AG04449 (cell line): ENCODE measurements at places on chromosomes 16 and 17.

GRCh38 chr16:2952679-2953078, 11.4 kb upstream of the KREMEN2 start:
- DNase-seq: no peak

- DNase-seq: no peak
Observed at GRCh38 chr16:27318392-27319256, 4.8 kb downstream of the IL4R start.

DNA sequence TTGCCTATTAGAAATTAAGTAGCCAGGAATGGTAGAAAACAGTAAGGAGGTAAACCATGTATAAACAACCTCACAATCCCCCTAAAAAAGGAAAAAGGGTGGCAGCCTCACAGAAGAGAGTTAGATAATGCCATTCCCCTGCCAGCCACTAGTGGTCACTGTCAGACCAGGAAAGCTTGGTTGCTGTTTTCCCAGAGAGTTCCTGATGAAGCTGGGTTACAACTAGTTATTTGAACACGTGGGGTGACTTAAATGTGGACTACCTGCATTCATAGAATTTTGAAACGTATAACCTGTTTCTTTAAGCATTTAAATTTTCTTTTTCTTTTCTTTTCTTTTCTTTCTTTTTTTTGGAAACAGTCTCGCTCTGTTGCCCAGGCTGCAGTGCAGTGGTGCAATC, 5.8 kb downstream of the GPRC5C start:
- no peak for DNase-seq

DNA sequence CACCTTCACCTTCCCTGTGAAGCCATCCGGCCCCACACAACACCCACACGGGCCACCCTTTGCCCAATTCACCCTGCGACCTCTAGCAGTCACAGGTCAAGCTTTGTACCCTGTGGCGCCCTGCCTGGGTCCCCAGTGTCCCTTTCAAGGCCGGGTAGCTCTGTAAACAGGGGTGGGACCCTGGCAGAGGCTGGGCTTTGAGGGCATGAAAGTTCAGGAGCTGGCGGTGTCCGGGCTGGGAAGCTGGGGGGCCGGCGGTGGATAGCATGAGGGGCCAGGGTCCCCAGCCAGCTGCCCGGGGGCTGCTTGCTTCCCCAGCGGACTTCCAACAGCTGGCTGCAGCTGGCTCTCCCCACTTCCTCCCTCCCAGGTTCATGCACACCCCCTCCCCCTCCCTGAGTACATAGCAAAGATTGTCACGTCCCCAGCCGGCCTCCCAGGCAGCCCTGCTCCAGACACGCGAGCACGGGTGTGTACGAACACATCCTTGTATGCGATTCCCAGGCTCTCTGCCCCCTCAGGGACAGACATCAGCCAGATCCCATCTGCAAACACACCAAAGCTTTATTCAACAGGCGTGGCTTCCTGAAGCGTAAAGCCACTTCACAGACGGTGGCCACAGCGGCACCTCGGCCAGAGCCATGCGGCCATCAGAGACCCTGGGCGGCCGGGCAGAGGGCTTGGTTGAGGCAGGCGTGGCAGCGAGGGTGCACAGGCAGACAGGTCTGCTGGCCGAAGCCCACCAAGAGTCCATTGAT, 8.2 kb downstream of the NTHL1 start:
- peak; percentile 73 for DNase-seq

DNA sequence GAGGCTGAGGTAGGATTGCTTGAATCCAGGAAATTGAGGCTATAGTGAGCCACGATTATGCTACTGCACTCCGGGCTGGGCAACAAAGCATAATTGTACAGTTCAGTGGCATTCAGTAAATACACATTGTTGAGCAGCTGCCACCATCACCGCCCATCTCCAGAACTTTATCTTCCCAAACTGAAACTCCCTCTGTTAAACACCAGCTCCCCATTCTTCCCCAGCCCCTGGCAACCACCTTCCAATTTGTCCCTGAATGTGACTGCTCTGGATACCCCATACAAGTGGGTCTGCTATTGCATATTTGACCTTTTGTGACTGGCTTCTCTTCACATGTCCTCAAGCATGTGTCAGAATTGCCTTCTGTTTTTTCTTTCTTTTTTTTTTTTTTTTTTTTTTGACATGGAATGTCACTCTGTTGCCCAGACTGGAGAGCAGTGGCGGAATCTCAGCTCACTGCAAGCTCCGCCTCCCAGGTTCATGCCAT, 2.9 kb downstream of the RPL38 start:
- DNase-seq: no peak

GRCh38 chr16:86227041-86227440, 283.3 kb upstream of the FOXF1 start:
- DNase-seq: no peak

DNA sequence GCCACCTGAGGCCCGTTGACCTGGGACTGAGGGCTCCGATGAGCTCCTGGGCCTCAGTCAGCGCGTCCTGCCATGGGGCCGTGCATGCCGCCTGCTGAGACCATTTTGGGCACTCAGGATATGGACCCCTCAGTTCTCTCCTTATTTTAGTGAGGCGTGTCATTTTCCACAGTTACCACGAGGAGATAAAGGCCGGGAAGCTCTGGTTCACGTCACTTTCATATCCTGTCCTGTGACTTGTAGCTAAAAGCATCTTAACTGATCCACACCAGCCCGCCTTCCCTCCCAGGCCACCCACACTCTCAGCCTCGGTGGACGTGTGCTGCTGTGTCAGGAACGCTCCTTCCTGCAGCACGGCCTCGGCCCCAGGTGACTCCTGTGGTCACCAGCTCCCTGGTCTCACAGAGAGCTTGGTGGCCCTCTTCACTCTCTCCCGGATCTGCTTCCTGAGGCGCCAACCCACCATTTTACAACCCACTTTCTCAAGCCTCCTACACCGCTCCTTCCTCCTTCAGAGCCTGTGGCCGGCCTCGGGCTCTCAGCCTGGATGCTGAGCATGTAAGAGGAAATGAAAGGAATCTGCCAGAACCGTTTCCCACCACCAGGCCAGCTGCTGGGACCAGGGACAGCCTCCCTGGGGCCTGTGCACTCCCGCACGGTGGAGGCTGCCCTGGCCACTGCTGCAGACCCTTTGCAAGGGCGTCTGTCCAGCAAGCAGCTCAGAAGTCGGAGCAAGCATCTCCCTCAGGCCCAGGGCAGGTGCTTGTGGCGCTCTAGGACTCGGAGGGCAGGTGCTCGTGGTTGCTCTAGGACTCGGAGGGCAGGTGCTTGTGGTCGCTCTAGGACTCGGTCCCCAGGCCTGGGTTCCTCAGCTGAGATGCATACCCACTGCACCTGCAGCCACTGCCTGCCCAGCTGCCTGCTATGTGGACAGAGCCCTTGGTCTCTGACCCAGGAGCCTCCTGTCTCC, 23.9 kb upstream of the FASN start:
- no peak for DNase-seq

GRCh38 chr16:74862743-74863244, 88.2 kb upstream of the FA2H start:
- DNase-seq: no peak

GRCh38 chr16:82523815-82524214, 103.0 kb upstream of the CDH13 start:
- DNase-seq: no peak

GRCh38 chr17:61410141-61411010, 10.7 kb downstream of the TBX2 start:
- DNase-seq: no peak

DNA sequence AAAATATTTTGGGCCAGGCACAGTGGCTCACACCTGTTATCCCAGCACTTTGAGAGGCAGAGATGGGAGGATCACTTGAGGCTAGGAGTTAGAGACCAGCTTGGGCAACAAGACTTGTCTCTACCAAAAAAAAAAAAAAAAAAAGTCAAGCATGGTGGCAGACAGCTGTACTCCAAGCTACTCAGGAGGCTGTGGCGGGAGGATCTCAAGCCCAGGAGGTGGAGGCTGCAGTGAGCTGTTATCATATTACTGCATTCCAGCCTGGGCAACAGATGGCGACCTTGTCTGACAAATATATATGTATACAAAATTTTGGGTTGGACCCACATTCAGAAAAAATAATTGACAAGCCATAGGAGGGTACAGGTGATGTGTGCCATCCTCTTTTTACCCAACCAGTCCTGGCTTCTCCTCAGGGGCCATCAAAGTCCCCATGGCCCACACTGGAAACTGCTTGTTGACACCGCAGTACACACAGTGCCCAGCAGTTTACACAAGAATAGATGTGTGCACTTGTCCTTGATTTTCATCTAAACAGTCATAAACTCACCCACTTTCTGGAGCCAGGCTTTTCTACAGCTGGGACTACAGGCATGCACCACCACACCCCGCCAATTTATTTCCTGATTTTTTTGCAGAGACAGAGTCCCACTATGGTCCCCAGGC, 1.7 kb downstream of the CES2 start:
- no peak for DNase-seq

GRCh38 chr17:73791631-73792030, 147.4 kb upstream of the SDK2 start:
- no peak for DNase-seq

GRCh38 chr17:82237083-82237745, 8.4 kb downstream of the SLC16A3 start:
- DNase-seq: no peak

- DNase-seq: no peak
Observed at GRCh38 chr17:57537524-57538410, 207.3 kb downstream of the CCDC182 start.

GRCh38 chr16:23734176-23734893, 20.5 kb upstream of the CHP2 start:
- DNase-seq: no peak

- no peak for DNase-seq
Observed at GRCh38 chr16:15037745-15038144, 18.1 kb downstream of the NTAN1 start.

DNA sequence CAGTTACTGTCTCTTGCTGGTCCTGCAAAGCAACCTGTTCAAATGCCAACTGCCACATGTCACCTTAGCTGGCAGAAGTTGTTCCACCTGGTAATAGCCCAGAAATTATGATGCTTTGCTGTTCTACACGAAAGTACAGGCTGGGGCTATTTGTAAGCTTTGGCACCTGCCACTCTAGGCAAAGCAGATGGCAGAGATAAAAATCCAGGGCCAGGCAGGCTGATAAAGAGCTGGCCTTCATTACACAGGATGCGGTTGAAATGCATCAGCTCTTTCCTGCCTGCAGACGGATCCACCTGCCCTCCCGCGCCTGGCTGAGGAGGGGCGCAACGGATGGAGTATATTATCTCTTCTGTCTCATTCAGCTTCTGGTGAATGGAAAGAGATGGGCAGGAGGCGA, 29.3 kb upstream of the KDM8 start:
- DNase-seq: no peak

GRCh38 chr16:20137909-20138308, 64.2 kb upstream of the GPR139 start:
- DNase-seq: no peak

- DNase-seq: no peak
Observed at GRCh38 chr16:11165349-11165748, 90.7 kb downstream of the SOCS1 start.

- no peak for DNase-seq
Observed at GRCh38 chr16:3761375-3762106, 44.2 kb upstream of the TRAP1 start.

DNA sequence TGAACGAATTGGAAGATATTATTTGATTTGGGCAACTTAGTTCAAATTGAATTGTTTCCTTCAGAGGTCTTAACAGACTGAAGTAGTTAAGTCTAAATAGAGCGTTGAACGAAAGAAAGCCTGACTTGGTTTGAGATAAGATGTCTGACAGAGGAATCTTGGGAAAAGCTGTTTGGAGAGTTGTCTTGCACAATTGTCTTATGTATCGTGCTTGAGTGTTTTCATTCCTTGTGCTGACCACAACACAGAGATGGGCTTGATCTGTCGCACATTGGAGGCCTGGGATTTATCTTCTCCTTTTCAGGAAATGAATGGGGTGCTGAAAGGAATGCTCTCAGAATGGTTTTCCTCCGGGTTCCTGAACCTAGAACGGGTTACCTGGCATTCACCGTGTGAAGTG, 7.8 kb downstream of the MLYCD start:
- no peak for DNase-seq

- no peak for DNase-seq
Observed at GRCh38 chr17:43898446-43898845, 8.9 kb downstream of the MPP2 start.

DNA sequence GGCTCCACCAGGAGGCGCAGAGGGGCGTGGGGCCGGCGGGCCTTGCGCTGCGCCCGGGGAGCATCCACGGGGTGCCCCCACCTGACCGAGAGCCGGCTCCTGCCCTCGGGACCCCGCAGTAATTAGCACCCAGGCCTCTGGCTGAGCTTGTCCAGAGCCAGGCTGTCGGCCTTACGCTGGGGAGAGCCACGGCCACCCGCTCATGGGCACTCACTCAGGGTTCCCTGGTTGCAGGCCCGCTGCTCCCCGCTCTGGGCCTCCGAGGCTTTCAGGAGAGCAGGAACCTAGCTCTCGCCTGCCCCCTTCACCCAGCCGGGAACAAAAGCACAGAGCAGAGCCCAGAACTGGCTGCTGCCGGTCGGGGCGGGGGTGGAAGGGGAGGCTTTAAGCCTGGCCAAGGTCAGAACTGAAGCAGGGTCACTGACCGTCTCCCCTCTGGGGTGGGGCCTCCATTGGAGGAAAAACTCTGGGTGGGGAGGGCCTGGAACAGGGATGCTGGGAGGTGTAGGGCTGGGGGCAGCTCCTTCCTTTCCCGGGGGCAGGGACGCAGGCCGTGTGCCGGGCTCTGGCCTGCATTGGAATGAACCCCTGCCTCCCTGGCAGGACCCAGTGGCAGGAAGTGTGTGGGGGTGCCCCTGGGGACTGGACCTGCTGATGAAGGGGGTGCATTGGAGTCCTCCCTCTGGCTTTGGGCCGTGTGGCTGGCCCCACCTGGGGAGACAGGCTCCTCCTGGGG, 12.3 kb downstream of the GLIS2 start:
- DNase-seq: no peak

GRCh38 chr16:89612415-89613166, 851 bp upstream of the DPEP1 start:
- DNase-seq: no peak

GRCh38 chr16:50390371-50390771, 21.6 kb upstream of the BRD7 start:
- no peak for DNase-seq

GRCh38 chr16:88617268-88618031, 20.9 kb upstream of the IL17C start:
- no peak for DNase-seq

- DNase-seq: no peak
Observed at GRCh38 chr17:81031566-81032550, 3.1 kb upstream of the BAIAP2 start.

- DNase-seq: no peak
Observed at GRCh38 chr17:42686520-42687128, 4.3 kb downstream of the CNTNAP1 start.

DNA sequence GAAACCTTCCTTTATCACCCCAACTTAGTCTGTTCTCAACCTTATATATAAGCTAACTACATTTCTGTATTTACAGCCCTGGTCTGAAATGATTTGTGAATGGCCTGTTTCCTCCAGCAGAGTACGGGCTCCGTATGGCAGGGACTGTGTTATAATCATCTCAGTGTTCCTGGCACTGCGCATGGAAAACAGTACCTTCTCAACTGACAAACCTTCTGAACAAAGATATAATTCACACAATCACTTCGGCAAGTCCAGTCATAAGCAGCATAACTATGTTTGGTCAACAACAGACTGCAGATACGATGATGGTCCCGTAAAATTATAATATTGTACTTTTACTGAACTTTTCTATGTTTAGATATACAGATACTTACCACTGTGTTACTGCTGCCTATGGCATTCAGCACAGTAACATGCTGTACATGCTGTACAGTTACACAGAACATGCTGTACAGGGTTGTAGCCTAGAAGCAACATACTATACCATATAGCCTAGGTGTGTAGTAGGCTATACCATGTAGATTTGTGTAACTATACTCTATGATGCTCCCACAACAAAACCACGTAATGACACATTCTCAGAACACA, 30.0 kb downstream of the ANKFY1 start:
- no peak for DNase-seq

- no peak for DNase-seq
Observed at GRCh38 chr16:1681032-1681431, 3.0 kb downstream of the JPT2 start.
